ENCODE measurements at places on chromosomes 6 and 20. TPM values are rescaled to one million over a fixed set of nuclear protein-coding genes. Genes with fewer than 3 reads are reported as not detected.

DNA sequence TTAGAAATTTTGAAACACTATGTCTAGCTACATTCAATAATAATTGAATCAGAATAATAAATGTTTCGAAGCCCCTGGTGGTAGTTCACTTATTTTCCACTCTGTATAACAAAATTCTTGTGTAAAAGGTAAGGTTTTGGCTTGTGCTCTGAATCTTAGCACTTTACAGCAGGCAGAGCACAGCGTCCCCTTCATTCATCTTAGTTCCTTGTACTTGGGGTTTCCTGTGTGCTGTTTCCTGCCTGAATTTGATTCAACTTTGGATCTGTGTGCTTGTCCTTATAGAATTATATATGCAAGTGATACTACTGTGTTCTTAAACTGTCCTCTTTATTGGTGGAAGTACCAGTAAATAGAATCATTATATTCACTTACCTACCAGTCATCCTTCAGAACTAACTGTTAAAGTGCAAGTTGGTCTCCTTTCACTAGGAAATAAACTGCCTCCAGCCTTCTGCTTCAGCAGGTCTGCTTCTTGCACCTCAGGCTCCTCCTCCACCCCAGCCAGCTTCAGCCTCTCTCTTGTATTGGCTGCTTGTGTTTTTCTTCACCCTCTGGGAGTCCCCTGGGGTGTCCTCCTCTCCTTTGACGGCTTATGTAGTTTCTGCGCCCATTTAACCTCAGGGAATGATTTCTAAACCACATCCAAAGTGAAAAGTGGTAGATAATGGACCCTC lies 28.8 kb upstream of the TULP4 start:
- no peak for DNase-seq
- no peak overlapping the region for H3K4me3 ChIP-seq
- no peak overlapping the region for H3K27ac ChIP-seq

DNA sequence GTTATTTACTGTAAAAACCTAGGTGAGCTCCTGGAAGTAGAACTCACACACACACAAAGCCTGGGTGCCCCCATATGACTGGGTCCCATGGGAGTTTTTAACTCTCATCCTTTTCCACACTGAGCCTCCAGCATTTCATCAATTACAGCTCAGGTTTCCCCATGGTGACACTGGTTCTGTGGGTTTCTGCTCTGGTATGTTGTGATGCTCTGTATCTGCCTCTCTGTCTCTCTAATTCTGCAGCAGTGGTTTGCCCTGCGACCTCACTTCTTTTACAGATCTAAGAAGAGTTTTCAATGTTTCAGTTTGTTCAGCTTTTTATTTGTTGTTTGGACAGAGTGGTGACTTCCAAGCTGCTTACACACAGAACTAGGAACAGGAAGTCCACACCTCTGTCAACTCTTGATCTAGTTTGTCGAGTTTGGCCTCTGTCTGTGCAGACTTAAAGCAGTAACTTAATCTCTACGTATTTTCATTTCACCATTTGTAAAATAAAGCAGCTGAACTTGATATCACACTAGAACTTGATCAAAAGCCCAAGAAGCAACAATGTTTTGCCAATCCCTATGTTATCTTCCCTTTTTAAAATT lies 554.3 kb downstream of the EPHA7 start:
- no peak for DNase-seq
- no peaks in the 10 kb centered on the region for H3K36me3 ChIP-seq
- H3K27me3 ChIP-seq, result no peaks in the 10 kb centered on the region

GRCh38 chr20:59561614-59562277 lies 42.6 kb upstream of the PHACTR3 start:
- DNase-seq, result no peak
- H3K4me1 ChIP-seq, result 0 out of 2 replicates have a peak, but pooled peaks cover 2% of the 10 kb centered on the region
- H3K36me3 ChIP-seq, result no peaks in the 10 kb centered on the region

GRCh38 chr6:13413900-13414555 lies 73.4 kb downstream of the GFOD1 start:
- peaks cover 4% of the 10 kb centered on the region for H3K27me3 ChIP-seq
- H3K4me3 ChIP-seq, result no peak overlapping the region
- H3K36me3 ChIP-seq, result no peaks in the 10 kb centered on the region
- DNase-seq, result no peak

DNA sequence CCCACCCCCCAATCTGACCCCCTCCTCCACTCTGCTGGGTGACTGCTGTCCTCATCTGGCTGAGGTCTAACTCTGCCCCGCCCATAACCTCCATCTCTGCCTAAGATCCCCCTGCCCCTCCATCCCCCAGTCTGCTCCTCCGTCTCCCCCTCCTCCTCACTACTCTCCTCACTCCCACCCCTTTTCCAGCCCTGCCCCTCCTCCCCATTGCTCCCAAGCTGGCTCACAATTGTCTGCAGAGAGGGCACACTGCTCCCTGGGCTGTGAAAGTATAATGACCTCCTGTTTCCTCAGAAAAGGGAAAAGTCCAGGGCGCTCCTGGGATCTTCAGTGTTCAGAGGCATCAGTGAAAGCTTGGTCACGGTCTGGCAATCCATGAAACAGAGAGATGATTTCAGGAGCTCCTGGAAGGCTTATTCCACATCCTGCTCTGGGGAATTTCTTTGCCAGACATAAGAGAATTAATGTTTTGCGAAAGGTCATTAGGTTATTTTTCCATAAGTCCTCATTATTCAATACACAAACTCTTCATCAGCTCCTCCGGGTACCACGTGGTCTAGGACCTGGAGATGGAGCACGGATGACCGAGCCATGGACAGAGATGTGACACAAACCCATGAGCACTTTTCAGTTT lies 21.5 kb downstream of the CST5 start:
- no peaks in the 10 kb centered on the region for H3K36me3 ChIP-seq
- no peak for DNase-seq
- no peak overlapping the region for H3K4me3 ChIP-seq

- H3K4me1 ChIP-seq, result no peaks in the 10 kb centered on the region
- H3K4me3 ChIP-seq, result no peak overlapping the region
- no peak for DNase-seq
- no peaks in the 10 kb centered on the region for H3K27me3 ChIP-seq
- H3K27ac ChIP-seq, result no peak overlapping the region
Measured at GRCh38 chr6:1884313-1884712, 274.6 kb downstream of the FOXC1 start.

GRCh38 chr20:47622118-47622665 lies 120.5 kb downstream of the NCOA3 start:
- H3K27ac ChIP-seq, result no peak overlapping the region
- H3K27me3 ChIP-seq, result no peaks in the 10 kb centered on the region
- H3K4me3 ChIP-seq, result no peak overlapping the region
- no peak for DNase-seq

DNA sequence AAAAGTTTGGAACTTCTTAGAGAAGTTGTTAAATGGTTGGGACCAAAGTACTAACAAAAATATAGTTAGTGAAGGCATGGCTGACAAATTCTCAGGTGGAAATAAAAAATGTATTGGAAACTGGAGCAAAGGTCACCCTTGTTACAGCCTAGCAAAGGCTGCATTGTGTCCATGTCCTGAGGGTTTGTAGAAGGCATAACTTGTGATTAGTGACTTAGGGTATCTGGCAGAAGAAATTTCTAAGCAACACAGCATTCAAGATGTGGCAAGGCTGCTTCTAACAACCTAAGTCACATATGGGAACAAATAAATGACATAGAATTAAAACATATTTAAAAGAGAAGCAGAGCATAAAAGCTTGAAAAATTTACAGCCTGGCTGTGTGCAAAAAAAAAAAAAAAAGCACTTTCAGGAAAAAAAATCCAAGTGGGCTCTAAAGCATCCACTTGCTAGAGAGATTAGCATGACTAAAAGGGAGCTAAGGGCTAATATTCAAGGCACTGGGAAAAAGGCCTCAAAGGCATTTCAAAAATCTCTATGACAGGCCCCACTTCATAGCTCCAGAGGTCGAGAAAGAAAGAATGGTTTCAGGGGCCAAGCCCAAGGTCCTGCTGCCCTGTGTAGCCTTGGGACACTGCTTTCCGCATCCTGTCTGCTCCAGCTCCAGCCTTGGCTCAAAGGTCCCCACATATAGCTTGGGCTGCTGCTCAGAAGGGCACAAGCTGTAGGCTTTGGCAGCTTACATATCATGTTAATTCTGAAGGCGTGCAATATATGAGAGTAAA lies 453.2 kb upstream of the PTCHD4 start:
- no peaks in the 10 kb centered on the region for H3K4me1 ChIP-seq
- no peak for DNase-seq
- no peaks in the 10 kb centered on the region for H3K27me3 ChIP-seq
- H3K36me3 ChIP-seq, result no peaks in the 10 kb centered on the region

DNA sequence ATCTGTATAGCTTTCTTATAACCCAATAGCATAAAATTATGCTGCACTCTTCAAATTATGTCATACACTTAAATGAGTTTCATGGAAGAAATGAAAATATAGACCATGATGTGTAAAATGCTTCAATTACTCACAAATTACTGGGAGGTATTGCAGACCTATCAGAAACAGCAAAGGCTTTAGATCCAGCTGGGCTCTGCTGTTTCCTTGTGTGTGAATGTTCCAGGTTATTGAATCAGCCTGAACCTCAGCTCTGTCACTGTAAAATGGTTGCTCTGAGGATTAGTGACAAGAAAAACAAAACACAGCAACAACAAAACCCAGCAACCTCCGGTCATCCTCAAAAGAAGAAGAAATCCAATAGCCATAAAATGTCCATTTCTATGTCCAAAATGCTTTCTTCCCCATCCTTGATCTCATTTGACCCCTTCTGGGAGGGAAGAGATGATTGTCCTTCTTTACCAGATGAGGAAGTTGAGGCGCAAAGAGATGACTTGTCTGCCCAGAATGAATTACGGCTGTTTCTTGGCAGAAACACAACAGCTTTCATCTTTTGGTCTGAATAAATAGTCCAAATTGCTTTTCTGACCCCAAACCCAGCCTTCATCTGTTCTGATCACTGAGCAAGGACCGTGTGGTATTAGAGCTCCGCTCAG lies 42.2 kb upstream of the TGM6 start:
- H3K4me1 ChIP-seq, result no peaks in the 10 kb centered on the region
- H3K27ac ChIP-seq, result no peak overlapping the region
- H3K4me3 ChIP-seq, result no peak overlapping the region
- peaks cover 2% of the 10 kb centered on the region for H3K27me3 ChIP-seq
- DNase-seq, result no peak

- no peak overlapping the region for H3K4me3 ChIP-seq
- peaks cover 14% of the 10 kb centered on the region for H3K4me1 ChIP-seq
- no peaks in the 10 kb centered on the region for H3K36me3 ChIP-seq
- no peaks in the 10 kb centered on the region for H3K27me3 ChIP-seq
- no peak for DNase-seq
Measured at GRCh38 chr6:35215665-35216411, 2.1 kb downstream of the SCUBE3 start.

Gene SLA2
- 0.13 TPM for total RNA-seq

Gene CCR6
- total RNA-seq, result not detected

Gene MDFI
- total RNA-seq, result 0.54 TPM

Gene SYCP2
- total RNA-seq, result 39.7 TPM

Gene HLA-DQA2
- total RNA-seq, result not detected

Gene RNASET2
- 9.7 TPM for total RNA-seq

Data from Panc1 (cell line).